ENCODE measurements at places on chromosomes 2 and 18.

GRCh38 chr2:13522917-13523821 is 806.4 kb downstream of the TRIB2 start:
- DNase-seq: no peak

DNA sequence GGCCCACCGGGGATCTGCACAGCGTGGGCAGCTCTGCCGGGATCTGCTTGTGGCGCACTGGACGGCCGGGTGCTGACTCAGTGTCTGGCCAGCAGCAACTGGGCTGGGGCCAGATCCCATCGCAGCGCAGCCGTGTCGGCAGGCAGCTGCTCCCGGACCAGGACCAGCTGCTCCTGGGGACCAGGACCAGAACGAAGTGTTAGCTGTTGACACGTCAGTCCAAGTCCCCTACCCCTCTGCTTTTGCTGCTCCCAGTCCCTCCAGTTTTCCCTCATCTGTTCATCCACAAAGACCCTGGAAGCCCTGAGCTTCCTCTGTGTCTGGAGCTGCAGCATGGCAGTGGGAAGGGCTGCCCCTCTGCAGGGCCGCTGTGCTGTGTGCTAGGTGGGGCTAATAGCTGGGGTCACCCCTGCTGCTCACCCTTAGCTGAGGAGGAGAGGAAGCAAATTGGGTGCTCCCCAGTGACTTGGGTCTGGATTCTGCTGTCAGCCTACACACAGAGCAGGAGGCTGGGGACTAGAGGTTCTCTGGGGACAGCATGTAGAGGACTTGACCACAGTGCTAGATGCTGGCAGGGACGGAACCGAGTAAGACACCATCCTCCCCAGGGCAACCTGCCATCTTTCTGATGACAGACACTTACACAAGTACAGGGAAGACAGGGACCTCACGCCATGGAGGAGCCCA is 16.9 kb upstream of the KIF1A start:
- no peak for DNase-seq

DNA sequence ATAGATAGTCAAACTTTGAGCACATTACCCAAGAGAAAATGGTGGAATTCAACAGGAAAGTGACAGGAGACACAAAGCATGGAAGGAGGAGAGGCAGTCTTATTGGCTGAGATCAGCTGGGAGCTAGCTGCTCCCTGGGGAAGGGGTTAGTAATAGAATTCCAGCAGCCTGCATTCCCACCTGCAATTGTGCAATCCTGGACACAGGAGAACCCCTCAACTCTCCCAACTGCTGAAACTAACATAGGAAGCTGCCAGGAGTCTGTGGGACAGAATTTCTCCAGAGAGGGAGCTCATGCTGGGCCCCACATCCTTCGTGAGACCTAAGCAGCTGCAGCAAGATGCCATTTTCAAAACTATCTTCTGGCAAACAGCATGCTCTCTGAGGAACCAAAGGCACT is 69.8 kb upstream of the ACVR1C start:
- no peak for DNase-seq

- no peak for DNase-seq
Measured at GRCh38 chr2:43109261-43109743, 117.1 kb downstream of the ZFP36L2 start.

GRCh38 chr18:69044215-69044614 is 246.3 kb downstream of the CCDC102B start:
- DNase-seq: no peak

GRCh38 chr2:123912171-123912570 is 112.9 kb upstream of the CNTNAP5 start:
- DNase-seq: no peak

GRCh38 chr2:239253701-239254436 is 147.0 kb downstream of the HDAC4 start:
- DNase-seq: peak; percentile 69

DNA sequence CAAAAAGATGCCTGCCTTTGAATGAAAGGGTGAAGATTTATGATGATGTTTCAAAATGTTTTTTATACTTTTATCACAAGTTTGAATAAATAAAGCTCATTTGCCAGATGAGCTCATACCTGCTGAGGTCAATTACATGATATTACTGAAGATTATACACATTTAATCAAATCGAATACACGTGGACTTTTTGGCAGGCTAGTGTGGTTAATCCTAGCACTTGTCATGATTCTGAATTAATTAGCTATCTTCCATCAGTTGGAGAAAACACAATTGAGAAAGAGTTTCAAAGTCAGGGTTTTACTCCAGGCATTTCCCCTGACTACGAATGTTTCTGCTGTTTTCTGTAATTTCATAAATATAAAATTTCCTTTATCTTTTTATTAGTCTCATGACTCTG is 54.4 kb downstream of the LRPPRC start:
- DNase-seq: no peak

- DNase-seq: no peak
Measured at GRCh38 chr2:172578054-172578453, 22.2 kb downstream of the PDK1 start.

- no peak for DNase-seq
Measured at GRCh38 chr2:60882971-60883753, 1.8 kb downstream of the REL start.

DNA sequence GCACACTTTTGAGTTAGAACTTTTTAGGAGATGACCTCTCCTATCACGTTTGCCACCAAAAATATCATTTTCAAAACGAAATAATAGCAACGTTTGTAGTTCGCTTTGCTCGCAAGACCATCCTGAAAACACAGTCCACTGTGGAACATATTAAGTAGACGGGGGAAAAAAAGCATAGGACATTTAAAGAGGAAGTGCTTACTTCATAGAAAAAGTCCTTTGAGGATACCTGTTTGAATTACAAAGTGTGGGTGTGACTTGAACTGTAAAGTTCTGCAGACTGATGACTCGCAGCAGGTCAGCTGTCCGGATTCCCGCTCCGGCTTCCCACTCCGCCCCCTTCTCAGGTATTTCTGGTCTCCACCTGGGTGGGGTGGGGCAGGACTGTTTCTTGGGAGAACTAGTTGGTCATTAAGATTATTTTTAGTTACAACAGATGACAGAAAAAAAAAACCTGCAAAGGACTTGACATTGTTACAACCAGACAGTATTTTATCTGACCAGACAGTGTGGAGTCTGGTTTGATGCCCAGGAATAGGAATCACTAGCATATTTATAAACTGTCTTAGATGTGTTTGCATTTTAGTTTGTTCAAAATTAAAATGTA is 13.3 kb downstream of the CNOT11 start:
- DNase-seq: no peak

DNA sequence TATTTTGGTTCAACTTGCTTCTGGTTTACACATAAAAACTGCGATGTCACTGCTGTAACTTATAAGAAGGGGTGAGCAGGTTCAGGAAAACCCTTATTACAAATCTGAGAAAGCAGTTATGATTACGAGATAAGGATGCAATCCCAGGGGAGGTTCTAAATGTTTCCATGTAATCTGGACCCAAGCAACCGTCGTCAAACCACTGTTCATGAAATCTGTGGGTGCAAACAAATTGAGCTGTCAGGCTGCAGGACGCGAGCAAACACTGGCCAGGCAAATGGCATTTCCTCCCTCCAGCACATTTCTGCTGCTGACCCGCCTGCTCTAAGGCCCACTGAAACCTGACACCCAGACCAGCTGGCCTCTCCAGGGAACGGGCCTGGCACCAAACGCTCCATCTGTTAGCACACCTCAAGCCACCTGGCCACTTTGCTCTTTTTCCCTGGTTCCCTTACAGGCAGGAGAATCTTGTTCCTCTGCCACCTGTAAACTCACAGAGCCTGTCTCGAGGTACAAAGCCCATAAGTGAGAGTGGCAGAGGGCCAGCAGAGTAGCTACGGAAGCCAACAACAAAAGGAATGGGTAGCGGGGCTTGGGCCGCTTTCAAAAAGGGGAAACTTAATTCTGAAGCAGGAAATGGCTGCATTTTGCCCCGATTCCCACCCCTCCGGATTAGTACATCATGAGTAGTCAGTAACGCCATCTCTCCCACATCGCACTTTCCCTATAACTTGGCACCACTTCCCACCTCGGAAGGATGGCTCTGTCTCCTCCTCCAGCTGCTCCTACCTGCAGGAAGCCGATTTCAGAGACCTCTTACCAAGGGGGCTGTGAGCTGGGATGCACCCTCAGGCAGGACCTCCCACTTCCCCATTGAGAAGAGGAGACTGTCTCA is 26.5 kb downstream of the CRACDL start:
- DNase-seq: peak; percentile 76

DNA sequence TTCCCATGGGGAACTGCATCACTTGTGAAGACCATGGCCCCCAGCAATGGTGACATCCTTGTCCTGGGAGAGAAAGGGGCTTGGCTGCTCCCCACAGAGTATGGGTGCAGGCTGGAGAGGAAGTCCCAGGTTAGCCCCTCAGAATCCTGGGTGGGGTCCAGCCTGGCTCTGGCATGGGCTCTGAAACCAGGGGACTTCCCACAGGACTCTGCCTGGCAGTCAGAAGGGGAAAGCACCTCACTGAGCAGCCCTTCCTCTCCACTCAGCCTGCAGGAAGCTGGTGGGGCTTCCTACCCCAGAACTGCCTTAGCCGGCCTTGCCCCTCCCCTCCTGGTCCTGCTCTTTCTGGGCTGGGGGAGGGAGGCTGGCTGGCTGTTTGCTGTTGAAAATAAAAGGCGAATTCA is 3.7 kb downstream of the NEURL3 start:
- no peak for DNase-seq

DNA sequence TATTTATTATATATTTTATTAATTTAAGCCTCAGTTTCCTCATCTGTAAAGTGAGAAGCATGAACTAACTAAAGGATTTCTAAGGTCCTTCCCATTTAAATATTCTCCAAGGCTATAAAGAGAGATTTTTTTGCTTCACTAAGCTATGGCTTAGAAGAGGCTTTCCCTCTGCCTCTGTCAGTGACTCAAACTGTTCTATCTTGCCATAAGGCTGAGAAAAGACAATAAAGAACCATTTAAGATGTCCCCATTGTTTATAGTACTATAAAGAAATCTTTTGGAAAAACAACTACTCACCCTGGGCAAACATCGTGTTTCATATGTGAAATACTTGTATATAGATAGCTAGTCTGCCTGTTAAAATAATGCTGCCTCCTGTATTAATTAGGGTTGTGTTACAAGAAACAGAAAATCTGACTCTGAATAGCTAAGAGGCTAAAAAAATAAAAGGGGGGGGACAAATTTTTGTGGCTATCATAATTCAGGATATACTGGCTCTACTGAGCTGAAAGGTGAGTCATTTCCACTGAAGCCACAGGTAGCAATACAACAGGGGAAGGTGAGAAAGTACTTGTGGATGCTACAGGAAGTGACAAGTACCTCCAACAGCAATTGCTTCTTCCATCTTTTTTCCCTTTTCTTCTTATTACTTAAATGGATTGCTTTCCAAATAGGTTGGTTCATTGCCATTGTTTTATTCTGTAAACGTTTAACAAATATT is 25.4 kb downstream of the EPHA4 start:
- DNase-seq: no peak

DNA sequence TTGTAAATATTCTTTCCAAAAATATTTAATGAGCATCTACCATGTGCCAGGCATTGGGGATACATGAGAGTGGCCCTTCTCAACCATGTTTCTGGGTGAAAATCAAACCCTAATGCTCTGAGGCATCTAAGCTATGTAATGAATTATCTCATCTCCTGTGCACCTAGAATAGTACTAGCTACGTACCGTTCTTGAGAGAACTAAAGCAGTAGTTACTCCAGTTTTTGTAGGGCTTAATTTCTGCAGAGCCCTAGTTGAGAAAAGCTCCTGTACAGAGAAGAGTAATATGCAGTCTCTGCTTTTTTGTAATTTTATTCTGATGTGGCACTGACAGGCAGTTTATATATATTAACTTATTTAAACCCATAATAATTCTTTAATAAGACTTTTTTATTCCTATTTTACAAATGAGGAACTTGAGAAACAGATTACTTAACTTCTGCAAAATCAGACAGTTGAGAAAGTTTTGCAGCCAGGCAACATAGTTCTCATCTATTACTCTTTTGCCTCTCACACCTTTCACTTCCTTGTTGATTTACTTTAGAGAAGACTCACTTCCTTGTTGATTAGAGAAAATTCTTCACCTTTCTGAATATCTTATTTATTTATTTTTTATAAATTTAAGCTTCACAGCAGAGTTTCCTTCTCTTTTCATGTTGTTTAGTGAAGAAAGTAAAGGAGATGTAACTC is 3.1 kb downstream of the SPOPL start:
- no peak for DNase-seq

DNA sequence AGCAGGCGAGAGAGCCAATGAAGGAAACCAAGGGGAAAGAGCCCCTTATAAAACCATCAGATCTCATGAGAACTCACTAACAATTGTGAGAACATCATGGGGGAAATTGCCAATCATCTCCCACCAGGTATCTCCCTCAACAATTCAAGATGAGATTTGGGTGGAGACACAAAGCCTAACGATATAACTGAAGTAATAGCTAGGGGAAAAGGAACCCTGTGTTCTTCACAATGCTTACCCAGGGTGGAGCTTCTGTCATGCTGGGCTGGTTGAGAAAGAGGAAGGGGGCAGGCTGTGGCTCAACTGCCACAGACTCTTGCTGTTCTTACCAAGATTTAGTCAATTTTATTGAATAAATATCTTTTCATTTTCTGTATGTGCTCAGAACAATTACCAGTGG is 392.1 kb upstream of the HS6ST1 start:
- DNase-seq: no peak

GRCh38 chr18:55900380-55900779 is 312.4 kb upstream of the TCF4 start:
- no peak for DNase-seq

DNA sequence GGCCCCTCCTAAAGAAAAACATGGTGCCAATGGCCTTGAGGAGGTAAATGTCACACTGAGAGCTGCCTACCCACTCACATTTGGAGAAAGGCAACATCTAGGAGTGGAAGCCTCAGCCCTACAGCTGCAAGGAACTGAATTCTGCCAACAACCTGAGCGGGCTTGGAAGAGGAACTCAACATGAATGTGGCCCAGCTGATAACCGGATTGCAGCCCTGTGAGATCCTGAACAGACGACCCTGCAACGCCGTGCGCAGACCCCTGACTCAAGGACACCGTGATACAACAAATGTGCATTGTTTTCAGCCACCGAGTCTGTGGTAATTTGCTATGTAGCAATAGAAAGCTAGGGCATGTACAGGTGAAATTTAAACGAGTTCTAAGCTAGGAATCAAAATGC is 99.4 kb downstream of the MYOM1 start:
- DNase-seq: no peak

- no peak for DNase-seq
Measured at GRCh38 chr2:47509250-47509649, 106.3 kb downstream of the MSH2 start.

DNA sequence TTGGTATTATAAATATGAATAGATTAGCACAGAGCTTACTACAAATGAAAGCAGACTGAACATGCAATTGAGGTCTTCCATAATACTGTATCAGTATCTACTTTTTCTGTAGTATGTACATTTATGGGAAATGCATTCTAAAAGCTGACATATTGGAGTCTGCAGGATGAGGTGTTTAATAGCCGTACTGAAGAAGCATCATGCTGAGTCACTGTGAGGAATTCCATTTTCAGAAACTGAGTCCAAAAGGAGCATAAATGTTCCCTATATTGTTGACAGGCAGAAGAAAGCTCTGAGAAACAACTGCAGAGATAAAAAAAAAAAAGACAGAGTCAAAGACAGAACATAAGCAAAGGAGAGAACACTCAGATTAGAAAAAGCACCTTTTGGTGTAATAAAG is 366.7 kb upstream of the SPHKAP start:
- DNase-seq: no peak

Measured in cardiac septum (tissue), 1 donor.